Thyroid gland (tissue), 4 donors: ENCODE measurements at places on chromosomes 16 and 17. TPM values are rescaled to one million over a fixed set of nuclear protein-coding genes. Genes with fewer than 3 reads are reported as not detected.

The BCAR1 gene
- 89.9 TPM for total RNA-seq

The ACSM2A gene
- total RNA-seq: 0.20 TPM

The CLEC10A gene
- total RNA-seq: 2.5 TPM

GRCh38 chr16:20333120-20333519, 5.8 kb upstream of the GP2 start:
- no peak for DNase-seq
- no peaks in the 10 kb centered on the region for H3K36me3 ChIP-seq
- H3K27ac ChIP-seq: no peak overlapping the region
- H3K4me3 ChIP-seq: no peak overlapping the region
- no peaks in the 10 kb centered on the region for H3K27me3 ChIP-seq

The EPOP gene
- total RNA-seq: 0.20 TPM

The NPIPB13 gene
- 2.2 TPM for total RNA-seq

The SGCA gene
- not detected for total RNA-seq

DNA sequence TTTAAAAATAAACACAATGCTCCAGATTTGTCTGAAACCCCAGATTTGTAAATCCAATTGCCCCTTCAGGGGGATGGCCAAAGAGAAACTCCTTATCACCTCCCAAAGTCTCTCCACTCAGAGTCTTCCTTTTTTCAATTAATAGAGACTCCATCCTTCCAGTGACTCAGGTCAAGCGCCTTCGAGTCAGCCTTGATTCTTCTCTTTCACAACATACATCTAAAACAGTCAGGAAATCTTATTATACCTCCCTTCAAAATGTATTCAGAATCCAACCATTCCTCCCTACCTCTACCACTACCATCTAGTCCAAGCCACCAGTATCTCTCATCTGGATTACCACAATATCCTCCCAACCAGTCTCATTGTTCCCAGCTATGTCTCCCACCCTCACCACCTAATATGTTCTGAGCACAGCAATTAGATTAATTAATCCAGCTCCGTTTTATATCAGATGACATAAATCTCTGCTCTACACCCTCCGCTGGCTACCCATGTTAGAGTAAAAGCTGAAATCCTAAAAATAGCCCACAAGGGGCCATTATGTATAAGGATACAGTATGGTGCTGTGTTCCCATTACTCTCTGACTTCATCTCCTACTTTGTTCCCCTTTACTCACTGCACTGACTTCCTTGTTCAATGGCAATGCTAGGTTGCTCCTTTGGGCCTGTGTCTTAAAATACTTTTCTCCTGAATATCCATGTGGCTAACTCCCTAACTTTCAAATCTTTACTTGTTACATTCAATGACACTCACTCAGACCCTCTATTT, 11.8 kb downstream of the SIAH1 start:
- DNase-seq: no peak
- no peaks in the 10 kb centered on the region for H3K36me3 ChIP-seq
- H3K27ac ChIP-seq: no peak overlapping the region
- H3K4me1 ChIP-seq: peaks cover 57% of the 10 kb centered on the region
- no peak overlapping the region for H3K4me3 ChIP-seq

The CORO6 gene
- 86.9 TPM for total RNA-seq

The SLC16A6 gene
- total RNA-seq: 0.67 TPM

- DNase-seq: no peak
- no peaks in the 10 kb centered on the region for H3K27me3 ChIP-seq
- H3K4me1 ChIP-seq: peaks cover 47% of the 10 kb centered on the region
- H3K36me3 ChIP-seq: no peaks in the 10 kb centered on the region
These were observed 5.2 kb downstream of the RAB40C start for GRCh38 chr16:595094-595528.

GRCh38 chr16:52863000-52863399, 189.7 kb downstream of the CHD9NB start:
- DNase-seq: no peak
- no peaks in the 10 kb centered on the region for H3K27me3 ChIP-seq
- H3K36me3 ChIP-seq: no peaks in the 10 kb centered on the region
- no peak overlapping the region for H3K27ac ChIP-seq
- H3K4me1 ChIP-seq: no peaks in the 10 kb centered on the region

The CA5A gene
- total RNA-seq: not detected

- H3K36me3 ChIP-seq: no peaks in the 10 kb centered on the region
- no peak overlapping the region for H3K4me3 ChIP-seq
- peak overlapping the region; percentile 89 for H3K27ac ChIP-seq
- no peak for DNase-seq
- H3K27me3 ChIP-seq: no peaks in the 10 kb centered on the region
These were observed 3.4 kb upstream of the MT2A start for GRCh38 chr16:56604966-56605365.

DNA sequence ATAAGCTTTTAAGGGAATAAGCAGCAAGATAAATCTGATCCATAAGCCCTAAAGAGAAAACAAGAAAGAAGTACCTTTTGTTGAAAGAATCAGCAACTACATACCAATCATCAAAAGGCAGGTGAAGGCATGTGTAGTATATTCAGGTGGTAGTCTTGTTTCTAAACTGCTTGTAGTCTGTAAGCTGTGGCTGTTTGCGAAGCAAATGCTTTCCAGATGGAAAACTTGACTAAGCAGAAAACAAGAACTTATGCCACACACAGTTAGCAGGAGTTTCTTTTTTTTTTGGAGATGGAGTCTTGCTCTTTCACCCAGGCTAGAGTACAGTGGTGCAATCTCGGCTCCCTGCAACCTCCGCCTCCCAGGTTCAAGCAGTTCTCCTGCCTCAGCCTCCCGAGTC, 5.7 kb downstream of the CBX1 start:
- H3K27me3 ChIP-seq: no peaks in the 10 kb centered on the region
- no peaks in the 10 kb centered on the region for H3K36me3 ChIP-seq
- peaks cover 11% of the 10 kb centered on the region for H3K4me1 ChIP-seq
- H3K27ac ChIP-seq: no peak overlapping the region
- no peak overlapping the region for H3K4me3 ChIP-seq

- no peaks in the 10 kb centered on the region for H3K4me1 ChIP-seq
- no peak for DNase-seq
- no peaks in the 10 kb centered on the region for H3K36me3 ChIP-seq
- H3K27ac ChIP-seq: no peak overlapping the region
- H3K27me3 ChIP-seq: no peaks in the 10 kb centered on the region
- no peak overlapping the region for H3K4me3 ChIP-seq
These were observed 62.3 kb downstream of the MARCHF10 start for GRCh38 chr17:62745806-62746205.
